NCI-H1048 (cell line): ENCODE measurements at places on chromosomes 7 and 10.

GRCh38 chr7:77698042-77698625, 1.9 kb downstream of the RSBN1L start:
- DNase-seq = no peak

DNA sequence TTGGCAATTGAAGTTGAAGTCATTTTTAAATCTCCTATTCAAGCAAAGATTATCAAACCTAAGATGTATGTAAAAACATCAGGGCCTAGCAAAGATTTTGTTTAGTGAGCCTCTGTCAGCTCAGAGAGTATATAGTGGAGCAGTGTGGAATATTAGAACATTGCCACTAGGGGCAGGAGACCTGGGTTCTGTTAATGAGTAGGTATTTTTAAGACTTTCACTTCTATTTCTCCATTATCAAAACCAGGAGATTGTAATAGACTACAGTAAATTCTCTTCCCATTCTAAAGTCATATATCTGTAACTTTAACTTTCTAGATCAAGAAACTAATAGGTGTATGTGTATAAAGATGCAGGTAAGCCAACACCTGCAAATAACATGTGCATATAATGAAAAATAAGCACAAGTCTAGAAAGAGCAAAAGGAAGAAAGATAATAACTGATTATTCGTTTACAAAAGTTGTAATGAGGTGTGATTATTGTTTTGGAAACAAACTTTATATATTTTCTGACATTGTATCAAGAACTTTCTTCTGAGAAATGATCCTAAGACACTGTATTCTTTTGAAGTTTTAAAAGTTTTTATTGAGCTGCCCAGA, 64.4 kb downstream of the KCND2 start:
- DNase-seq = no peak

DNA sequence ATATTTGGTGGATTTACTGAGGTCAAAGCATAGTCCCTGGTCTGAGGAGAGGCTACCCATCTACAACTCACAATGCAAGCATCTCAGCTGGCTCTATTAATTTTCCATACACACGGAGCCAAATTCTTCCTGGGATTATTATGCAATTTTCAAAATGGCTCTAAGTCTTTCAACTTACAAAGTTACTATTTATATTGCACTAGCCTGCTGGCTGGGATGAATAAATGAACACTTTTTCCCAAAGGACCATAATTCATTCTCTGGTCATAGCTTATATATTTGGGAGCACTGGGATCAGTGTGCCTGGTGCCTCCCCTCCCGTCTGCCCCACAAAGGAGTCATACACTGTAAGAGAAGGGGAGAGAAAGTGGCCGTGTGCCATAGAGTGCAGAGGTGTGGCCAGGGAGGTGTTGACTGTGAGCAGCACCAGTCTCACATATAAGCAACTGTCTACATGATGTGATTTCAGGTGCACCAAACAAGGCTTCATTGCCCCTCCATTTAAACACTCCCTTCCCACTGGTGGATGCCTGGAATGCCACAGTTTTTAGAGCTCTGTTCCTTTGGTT, 88.6 kb downstream of the ZNF92 start:
- no peak for DNase-seq

DNA sequence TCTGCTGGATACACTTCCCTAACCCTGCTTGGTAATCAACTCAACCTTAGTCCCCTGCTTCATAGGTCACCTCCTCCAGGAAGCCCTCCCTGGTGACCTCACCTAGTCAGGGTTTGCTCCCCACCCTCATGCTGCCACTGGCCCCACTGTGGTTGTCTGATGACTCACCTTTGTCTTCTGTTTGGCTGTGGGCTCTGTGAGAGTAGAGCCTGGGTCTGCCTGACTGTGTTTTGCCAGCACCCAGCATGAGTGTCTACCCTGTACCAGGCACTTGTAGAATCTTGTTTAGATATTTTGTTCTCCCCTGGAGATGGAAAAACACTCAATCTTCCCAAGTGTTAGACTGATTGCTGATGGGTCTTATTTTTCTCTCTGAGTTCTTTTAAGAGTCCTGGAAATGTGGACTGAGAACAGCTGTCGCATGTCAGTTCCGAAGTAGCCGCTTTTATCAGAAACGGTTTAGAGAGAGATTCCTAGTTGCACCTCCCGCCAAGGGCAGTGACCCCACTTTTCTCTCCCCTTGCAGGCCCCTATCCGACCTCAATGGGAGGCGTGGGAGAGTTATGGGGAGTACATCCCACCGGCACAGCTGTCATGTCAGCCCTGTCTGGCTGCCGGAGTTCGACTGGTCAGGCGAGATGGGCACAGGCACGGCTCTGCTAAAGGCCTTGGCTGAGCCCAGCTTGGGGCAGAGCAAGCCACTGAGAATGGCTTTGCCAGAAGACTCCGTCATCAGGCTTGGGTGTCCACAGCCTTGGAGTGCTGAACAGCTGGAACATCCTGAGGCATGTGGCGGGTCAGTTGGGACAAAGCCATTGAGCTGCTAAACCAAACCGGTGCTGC, 134.3 kb downstream of the GRK5 start:
- no peak for DNase-seq

- DNase-seq = no peak
These were observed 89.0 kb downstream of the PHTF2 start for GRCh38 chr7:77887567-77887966.

- no peak for DNase-seq
These were observed 218.3 kb downstream of the SEMA3A start for GRCh38 chr7:83976302-83976701.

GRCh38 chr10:17273403-17273802, 45.4 kb downstream of the VIM start:
- no peak for DNase-seq

GRCh38 chr10:108684431-108684830, 1238.9 kb downstream of the XPNPEP1 start:
- no peak for DNase-seq

DNA sequence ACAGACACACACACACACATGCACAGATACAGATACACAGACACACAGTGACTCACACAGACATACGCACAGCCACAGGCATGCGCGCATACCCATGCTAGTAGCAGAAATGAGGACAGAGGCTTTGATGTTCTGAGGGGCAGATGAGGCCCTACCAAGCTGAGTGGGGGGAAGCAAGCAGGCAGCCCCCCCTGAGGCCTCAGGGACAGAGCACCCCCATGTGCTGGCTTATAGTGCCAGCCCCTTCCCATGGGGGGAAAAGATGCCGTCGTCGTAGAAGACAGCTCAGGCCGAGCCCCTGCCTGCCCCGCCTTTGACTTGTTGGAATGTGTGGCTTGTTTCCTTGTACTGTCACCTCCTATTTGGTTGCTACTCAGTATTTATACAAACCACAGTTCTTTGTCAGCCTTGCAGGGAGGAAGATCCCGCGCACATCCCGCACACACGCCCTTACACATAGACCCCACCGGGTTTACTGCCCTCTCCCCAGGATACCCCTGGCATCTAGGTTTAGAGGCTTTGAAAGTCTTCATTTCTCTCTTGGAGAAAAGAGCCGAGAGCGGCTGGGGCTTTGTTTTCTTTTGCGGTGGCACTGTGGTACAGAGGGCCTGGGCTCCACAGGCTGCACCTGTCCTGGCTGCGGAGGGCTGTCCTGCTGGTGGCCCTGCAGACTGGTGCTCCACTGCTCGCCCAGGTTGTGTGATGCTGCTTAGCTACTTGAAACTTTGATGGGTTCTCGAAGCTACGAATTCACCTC, 112.5 kb downstream of the DOCK1 start:
- no peak for DNase-seq

DNA sequence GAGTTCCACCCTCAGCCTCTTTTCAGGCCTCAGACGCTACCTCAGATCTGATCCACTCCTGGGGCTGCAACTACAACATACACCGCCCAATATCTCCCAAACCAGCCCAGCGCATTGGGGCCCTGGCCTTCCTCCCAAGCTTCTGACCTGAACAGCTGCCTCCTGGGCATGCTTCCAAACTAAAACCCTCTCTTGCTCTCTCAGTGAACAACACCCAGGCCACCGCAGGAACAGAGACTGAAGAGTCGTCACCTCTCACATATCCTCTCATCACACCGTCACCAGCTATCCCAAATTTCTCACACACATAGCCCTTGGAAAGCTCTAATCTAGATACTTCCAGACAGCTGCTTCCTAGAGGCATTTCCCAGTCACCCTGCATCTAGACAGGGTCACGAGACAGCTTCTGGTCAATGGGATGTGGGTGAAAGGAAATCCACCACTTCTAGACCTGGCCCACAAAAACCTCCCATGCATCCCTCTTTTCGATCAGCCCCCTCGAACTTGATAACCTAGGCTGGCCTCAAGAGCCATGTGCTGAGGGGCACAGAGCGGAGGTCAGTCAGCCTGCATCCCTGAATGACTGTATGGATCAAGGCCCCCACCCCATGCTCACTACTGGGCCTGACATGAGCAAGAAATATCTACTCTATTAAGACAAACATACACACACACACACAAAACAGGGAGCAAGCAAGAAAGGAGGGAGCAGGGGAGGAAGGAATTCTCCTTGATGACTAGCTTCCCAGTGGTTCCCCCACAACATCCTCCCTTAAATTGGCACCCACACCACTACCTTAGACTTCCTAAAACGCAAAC, 1.8 kb downstream of the PARP12 start:
- DNase-seq = no peak

GRCh38 chr7:29955799-29956486, 33.7 kb downstream of the SCRN1 start:
- no peak for DNase-seq

GRCh38 chr7:96266580-96266979, 55.3 kb downstream of the SLC25A13 start:
- no peak for DNase-seq

GRCh38 chr10:72107325-72108003, 19.1 kb upstream of the SPOCK2 start:
- no peak for DNase-seq

- no peak for DNase-seq
These were observed 35.1 kb downstream of the FHIP2A start for GRCh38 chr10:114856544-114857287.

GRCh38 chr7:107032050-107032449, 12.5 kb upstream of the PRKAR2B start:
- no peak for DNase-seq

GRCh38 chr7:14023838-14024237, 34.4 kb upstream of the ETV1 start:
- DNase-seq = no peak

DNA sequence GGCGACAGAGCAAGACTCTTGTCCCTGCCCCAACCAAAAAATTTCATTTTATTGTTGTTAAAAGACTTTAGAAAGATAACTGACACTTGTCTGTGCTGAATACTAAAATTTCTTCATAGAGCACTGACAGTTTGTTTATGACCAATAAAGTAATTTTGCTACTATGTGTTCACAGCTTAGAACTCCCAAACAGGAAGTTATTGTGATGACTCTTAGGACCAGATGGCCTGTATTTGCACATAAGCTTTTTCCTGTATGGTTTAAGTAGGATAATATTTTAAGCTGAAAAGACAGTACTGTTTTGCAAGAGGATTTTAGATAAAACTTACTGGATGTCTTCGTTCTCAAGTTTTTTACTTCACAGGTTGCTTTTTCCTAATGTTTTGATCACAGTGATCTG, 80.7 kb downstream of the MMRN2 start:
- DNase-seq = no peak

GRCh38 chr7:69748530-69748929, 150.3 kb downstream of the AUTS2 start:
- DNase-seq = no peak

GRCh38 chr7:119344466-119344865, 928.5 kb upstream of the KCND2 start:
- no peak for DNase-seq

DNA sequence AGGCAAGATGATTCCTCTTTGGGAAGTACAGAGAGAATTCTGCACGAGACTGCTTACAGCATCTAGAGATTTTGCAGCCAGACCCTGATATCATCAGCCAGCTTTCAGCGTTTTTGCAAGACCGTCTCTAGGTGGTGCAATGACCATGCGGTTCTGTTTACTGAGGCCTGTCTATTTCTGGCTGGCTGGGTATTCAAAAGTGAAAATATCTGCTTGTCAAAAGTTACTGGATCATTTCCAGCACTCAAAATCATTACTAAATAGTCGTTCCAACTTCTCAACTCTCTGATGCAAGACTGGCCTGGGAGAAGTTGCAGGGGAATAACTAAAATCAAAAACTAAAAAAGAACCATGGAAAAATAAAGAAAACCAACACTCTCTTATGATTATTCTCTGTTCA, 240.1 kb downstream of the ELMO1 start:
- peak; percentile 10 for DNase-seq

GRCh38 chr10:15096661-15097010, 519 bp upstream of the RPP38 start:
- no peak for DNase-seq

DNA sequence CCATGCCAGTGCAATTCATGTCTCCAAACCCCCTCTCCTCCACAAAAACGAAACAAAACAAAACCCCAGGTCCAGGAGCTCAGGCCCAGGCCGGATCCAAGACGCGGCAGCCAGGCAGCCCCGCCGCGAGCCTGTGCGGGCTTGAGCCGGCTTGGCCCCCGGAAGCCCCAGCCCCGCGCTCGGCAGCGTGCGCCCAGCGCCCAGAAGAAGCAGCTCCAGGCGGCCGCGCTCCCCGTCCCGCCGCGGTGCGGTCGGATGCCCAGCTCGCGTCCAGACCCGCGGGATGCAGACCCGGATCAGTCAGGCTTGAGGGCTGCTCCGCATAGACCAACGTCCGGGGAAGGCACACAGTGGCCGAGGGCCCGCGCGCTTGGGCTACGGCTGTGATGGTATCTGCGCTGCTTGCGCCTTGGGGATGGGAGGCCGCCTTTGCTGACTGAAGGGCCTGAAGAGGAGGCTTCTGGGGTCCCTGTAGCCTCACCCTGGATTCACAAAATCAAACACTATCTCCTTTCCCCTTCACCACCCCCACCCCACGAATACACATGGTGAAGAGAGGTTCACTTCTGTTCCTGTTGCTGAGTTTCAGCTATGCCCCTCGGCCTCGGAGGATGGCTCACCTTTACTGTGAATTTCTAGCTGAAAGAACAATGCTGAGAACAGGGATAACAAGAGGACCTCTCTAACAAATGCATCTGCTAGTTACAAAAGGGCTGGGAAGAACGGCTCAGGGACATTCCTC, 79.9 kb upstream of the EN2 start:
- no peak for DNase-seq

DNA sequence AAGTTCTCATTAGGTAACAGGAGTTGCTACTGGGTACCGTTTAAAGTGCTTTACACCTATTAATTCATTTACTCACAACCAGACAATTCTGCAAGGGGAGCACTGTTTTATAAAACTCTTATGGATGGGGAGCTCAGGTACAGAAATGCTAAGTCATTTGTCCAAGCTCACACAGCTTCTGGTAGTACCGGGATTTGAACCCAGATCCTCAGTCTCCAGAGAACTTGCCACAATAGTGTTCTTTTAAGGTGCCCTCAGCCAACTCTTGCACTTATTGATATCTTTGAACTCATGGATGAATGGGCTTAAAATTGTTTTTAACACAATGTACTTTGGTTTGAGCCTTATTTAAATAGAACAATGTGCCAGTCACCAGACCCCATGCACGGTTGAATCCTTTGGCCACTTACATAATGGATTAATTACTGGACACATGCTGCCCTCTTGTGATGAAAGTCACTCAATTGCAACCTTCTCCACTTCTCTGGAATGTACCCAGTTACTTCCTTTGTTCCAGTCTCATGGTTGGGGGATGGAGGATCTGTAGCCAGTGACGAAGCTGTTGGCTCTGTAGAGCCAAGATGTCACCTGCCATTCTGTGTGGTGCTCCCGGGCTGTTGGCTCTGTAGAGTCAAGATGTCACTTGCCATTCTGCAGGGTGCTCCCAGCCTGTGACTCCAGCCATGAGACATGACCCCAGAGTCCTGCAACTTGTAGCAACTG, 65.6 kb downstream of the NOD1 start:
- no peak for DNase-seq

GRCh38 chr7:2019461-2019710, 213.4 kb downstream of the MAD1L1 start:
- no peak for DNase-seq
